ENCODE measurements at places on chromosomes 7 and 10.

- DNase-seq, result no peak
These were observed 269.2 kb downstream of the BAMBI start for GRCh38 chr10:28946479-28946878.

GRCh38 chr10:95741807-95742467, 14.0 kb upstream of the ENTPD1 start:
- DNase-seq, result peak; percentile 82

- DNase-seq, result no peak
These were observed 6.8 kb upstream of the MSRB2 start for GRCh38 chr10:23088609-23089008.

DNA sequence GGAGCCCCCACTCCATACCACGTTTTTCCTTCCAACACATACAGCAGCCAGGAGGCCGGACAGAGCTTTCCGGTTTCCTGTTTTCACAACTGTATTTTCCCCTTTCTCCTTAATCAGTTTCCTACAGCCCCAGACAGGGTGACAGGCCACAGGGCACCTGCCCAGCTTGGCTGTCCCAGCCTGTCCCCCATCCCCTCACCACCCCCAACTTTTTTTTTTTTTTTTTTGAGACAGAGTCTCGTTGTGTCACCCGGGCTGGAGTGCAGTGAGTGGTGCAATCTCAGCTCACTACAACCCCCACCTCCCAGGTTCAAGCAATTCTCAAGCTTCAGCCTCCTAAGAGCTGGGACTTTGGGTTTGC, 10.3 kb upstream of the HSPB1 start:
- DNase-seq, result peak; percentile 29

DNA sequence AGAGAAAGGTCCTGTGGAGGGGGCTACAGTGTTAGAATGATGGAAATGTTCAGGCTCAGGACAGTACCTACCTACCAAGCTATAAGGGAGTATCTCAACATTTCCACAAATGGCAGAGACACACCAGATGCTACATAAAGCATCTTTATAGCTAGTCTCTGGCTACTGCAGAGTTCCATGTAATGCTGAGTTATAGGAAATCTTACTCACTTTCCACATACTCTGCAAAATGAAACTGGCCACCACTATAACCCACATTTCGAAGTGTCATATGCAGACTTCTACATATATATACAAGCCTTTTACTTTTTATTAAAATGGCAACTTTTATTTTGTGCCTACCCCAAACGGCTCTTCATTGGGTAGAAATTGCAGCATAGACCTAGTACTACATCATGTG, 85.5 kb downstream of the FAS start:
- DNase-seq, result no peak

- no peak for DNase-seq
These were observed 38.0 kb upstream of the PCBD1 start for GRCh38 chr10:70926226-70927000.

DNA sequence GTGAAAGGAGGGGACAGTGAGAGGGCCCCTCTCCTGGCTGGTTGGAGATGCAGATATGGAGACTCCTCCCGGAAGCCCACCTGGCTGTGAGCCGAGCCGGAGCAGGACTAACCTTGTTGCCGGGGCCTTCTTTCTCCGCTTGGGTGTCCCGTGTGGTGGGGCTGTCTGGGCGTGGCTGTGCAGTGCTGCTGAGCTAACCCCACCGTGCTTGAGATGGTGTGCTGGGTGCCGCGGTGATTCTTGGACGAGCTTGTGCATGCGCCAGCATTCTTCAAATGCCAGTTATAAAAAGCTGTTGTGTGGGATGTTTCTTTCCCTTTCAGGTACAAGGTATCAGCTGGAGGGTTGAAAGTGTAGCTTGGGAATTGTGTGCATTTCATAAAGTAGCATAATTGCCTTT, 48.8 kb downstream of the DAGLB start:
- no peak for DNase-seq

GRCh38 chr10:30368065-30368718, 19.1 kb upstream of the MTPAP start:
- DNase-seq, result no peak

- peak; percentile 13 for DNase-seq
These were observed 21.5 kb downstream of the ADARB2 start for GRCh38 chr10:1715821-1716220.

DNA sequence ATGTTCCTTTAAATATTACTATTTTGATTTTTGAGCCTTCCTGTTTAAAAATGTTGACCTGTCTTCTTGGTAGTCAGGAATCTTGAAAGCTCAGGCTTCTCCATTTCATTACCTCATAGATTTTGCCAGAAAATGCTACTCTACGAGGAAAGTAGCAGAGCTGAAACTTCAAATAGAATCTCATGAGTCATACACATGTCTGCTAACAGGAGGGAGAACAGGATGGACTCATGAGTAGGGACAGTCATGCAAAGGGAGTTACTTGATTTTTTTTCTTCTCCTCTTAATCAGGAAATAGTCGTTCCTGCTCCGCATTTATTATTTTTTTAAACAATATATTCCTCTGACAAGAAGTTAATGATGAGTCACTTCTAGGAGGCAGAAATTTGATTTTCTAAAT, 37.0 kb upstream of the MINDY3 start:
- DNase-seq, result no peak

DNA sequence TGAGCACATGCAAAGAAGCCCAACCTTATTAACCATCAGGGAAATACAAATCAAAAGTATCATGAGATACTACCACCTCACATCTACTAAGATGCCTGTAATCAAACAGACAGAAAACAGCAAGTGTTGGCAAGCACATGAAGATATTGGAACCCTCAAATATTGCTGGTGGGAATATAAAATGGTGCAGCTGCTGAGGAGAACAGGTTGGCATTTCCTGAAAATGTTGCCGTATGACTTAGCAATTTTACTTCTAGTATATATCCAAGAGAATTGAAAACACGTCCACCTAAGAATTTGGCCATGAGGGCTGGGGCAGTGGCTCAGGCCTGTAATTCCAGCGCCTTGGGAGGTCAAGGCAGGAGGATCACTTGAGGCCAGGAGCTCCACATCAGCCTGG, 39.4 kb upstream of the TNRC18 start:
- DNase-seq, result peak; percentile 38

GRCh38 chr10:1594372-1595241, 142.7 kb downstream of the ADARB2 start:
- DNase-seq, result no peak

DNA sequence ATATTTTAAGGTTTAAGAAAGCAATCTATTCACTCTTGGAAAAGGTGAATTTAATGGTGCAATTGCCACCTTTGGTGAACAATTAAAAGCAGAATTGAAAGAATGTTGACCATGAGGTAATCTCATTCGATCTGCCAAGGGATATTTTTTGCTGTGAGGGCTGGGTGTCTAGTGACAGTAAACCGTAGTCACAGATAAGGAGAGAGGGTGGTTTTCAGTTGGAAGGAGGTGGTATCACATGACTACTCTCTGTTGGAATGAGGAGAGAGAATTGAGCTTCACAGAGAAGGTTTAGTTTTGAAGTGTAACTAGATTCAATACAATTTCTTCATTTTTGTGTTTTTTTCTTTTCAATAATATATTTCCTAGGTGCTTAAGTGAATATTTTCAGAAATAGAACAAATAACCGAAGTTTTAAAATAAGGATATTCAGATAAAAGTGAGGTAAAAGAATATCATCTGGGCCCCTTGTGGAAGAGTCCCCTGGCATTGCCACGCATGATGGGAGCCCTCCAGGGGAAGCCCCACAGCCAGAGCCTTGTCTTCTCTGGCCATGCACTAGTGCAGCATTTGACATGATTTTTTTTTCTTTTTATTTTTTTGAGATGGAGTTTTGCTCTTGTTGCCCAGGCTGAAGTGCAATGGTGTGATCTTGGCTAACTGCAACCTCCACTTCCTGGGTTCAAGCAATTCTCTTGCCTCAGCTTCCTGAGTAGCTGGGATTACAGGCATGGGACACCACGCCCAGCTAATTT, 73.4 kb downstream of the GPR141 start:
- DNase-seq, result peak; percentile 85

- DNase-seq, result no peak
These were observed 3.7 kb downstream of the DDX56 start for GRCh38 chr7:44569959-44570358.

DNA sequence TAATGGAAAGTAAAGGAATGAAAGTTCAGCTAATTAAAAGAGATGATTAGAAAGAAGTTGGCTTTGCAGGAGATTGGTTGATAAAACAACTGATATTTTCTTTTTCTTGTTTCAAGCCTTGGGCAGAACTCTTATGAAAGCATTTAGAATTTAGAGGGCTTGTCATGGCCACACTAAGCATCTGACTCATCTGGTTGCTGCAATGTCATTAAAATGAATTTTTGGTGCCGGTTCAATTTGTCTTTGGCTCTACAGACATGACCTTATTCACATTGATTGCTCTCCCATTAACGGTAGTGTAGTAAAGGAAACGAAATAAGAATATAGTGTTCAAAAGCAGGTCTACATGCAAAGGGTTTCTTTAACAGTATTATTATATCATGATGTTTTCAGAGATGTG, 1012.4 kb upstream of the C7orf33 start:
- DNase-seq, result no peak

DNA sequence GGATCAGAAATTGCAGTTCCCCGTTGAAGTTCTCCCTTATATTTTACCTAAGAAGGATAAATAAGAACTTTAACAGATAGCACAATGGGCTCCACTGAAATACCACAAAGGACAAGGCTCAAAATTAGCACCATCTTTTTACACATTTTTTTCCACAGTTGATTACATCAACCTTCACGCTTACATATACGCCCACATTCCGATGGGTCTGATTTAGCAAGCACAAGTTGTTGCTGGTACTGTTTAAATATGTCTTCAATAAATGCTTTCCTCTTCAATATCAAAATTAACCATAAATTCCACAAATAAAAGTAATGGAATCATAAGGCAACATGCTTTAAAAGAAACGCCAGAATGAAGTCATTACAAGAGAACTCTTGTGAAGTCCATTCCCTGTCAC, 79.5 kb downstream of the NEBL start:
- DNase-seq, result no peak

GRCh38 chr10:26861205-26861998, 644 bp upstream of the ABI1 start:
- no peak for DNase-seq

DNA sequence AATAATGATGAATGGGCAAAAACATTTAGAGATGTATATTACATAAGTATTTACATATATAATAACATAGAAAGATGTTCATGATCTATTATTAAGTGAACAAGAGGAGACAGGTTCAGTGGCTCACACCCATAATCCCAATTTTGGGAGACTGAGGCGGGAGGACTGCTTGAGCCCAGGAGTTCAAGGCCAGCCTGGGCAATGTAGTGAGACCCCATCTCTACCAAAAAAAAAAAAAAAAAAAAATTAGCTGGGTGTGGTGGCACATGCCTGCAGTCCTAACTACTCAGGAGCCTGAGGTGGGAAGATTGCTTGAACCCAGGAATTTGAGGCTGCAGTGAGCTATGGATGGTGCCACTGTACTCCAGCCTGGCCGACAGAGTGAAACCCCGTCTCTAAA, 12.4 kb downstream of the ARL3 start:
- no peak for DNase-seq

DNA sequence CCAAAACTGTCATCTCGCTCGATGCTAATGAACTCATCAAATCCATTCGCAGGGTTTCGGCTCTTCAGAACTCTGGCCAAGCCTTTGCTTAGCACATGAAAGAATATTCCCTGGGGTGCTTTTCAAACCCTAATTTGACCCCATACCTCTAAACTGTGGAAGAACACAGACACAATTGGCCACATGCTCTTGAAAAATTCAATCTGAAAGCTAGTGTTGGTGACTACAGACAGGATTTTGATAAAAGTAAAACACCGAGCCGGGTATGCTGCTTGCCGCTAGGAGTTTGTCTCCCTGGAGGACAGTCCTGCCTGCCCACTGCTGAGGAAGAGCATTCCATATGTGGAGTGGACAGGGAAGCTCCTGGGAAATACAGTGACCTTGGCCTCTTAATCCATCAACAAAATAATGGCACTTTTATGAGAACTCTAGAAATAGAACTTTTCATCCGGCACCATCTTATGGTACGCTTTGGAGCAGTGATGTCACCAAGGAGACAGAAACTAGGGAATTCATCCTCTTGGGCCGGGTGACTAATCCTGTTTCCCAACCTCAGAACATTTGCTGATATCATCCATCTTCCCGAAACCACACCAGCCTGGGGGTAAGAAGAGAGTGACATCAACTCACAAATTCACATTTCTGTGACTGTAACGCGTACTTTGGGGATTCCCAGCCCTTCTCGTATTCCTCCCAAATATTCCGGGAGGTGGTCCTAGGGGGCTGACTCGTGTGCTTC, 34.2 kb downstream of the MTURN start:
- DNase-seq, result no peak

DNA sequence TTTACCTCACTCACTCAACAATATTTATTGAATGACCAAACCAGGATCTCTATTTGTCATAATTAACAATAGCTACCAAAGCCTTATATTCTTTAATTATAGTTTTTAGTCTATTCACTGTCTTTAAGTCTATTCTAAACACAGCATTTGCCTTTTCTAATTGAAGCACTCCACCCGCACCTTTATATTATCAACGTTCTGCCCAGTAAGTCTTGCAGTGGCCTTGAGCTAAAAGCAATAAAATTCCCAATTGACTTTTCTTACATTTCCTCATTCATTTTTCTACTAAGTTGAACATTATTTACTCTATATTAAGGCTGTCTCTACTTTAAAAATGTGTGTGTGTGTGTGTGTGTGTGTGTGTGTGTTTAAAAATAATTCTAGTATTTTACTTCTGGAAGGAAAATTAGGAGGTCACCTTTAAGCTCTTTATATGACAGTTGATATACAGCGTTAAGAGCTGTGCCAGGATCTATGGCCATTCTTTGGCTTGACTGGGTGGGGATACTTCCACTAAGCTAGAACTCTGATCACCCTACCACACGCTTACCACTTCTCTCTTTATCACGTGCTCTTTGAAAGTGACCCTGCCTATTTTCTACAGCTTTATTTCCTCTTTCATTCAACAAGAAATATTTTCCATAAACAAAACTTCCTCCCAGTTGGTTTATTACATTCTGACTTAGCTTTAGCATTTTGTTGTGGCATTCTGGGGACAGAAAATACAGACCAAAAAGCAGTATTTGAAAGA, 8.8 kb downstream of the PAPSS2 start:
- DNase-seq, result no peak

DNA sequence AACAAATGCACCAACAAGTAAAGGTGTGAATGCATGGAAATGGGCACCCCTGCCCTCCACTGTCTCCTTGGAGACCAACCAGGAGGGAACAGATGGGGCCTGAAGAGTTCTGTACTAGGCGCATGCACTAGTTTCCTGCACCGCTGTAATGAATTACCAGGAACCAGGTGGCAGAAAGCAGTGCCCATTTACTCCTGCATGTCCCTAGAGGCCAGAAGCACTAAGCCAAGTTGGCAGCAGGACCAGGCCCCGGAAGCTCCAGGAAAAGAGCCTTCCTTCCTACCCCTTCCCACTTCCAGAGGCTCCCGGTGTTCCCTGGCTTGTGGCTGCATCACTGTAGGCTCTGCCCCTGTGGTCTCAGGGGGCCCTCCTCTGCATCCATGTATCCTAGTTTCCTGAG, 237.5 kb upstream of the PPP2R2D start:
- DNase-seq, result no peak

- DNase-seq, result peak; percentile 24
These were observed 89.2 kb downstream of the ADCY1 start for GRCh38 chr7:45663167-45663921.

Measured in hematopoietic multipotent progenitor cell treated with erythropoietin and hydrocortisone succinate and interleukin-3 and kit ligand, for 8 days (in vitro differentiated cells).